ENCODE measurements at places on chromosomes 2 and 18.

DNA sequence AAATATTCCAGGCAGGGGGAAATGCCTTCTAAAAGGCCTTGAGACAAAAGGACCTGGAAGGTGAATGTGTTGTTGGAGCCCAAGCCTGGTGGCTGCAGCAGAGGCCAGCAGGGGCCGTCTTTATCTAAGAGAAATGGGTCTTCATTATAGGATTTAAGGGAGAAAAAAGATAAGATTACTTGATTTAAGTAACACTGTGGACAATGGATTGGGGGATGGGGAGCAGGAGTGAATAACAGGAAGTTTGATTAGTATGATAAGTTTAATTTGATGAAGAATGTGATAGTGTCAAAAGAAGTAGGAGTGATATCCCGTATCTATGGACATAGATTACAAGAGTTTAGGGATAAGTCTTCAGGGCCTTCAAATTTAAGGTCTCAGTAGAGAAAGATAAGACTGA lies 64.2 kb downstream of the WDR75 start:
- DNase-seq, result no peak

- DNase-seq, result no peak
Observed at GRCh38 chr18:51132256-51132935, 65.1 kb downstream of the MEX3C start.

GRCh38 chr2:3403587-3404334 lies 24.3 kb downstream of the TRAPPC12 start:
- DNase-seq, result no peak

DNA sequence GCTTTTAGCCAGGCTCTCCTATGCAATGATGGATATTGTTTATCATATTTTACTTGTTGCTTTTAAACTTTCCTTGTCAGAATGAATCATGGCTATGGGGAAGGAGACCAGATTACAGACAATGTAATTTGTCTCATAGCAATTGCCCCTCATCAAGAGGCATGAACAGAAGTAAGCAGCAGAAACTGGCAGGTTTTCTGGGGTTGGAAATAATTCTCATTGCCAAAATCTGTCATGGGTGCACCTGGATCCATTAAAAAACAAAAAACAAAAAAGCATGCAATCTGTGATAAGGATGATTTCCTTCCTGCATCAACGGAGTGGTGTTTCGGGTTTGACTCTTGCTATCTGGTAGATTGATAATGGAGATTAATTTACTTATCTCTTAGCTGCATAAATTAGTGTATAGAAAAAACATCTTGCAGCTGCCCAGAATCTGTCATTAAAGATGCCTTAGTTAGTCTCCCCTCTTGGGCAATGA lies 419.6 kb downstream of the SOX11 start:
- no peak for DNase-seq

GRCh38 chr2:233240897-233241296 lies 10.6 kb upstream of the ATG16L1 start:
- DNase-seq, result no peak

GRCh38 chr18:42137693-42138375 lies 182.8 kb downstream of the PIK3C3 start:
- DNase-seq, result no peak

- no peak for DNase-seq
Observed at GRCh38 chr2:217125014-217125413, 265.1 kb upstream of the TNP1 start.

DNA sequence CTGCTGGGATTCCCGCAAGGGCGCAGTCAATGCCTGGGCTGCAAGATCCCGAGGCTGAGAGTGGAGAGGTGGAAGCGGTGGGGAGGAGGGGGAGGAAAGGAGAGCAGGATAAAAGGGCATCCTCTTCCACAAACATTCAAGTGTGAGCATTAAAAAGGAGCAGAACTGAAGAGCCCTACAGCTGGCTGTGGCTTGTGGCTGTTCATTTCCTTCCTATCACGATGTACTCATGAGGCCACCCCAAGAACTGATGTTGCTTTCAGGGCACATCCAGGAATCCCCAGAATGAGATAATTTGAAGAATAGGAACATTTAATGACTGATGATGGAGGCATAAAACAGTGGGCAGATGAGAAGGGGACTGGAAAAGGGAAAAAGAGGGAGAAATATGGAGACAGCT lies 230.8 kb upstream of the SMIM21 start:
- no peak for DNase-seq

DNA sequence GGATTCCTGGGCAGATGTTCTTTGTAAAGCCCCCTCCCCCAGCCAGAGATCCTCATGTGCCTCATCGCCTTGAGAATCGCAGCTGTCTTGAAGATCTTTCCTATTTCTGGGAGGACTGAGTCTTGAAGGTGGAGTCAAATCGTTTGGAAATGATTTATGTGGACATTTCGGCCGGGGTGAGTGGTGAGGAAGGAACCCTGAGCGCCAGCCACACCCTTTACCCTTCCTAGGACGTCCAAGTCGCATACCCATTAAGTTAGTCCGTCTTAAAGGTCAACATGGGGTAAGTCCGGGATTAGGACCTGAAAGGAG lies 84.9 kb upstream of the ZCCHC2 start:
- DNase-seq, result no peak

GRCh38 chr2:26562811-26563645 lies 78.1 kb downstream of the CIB4 start:
- DNase-seq, result no peak

GRCh38 chr2:117885308-117885707 lies 70.8 kb downstream of the DDX18 start:
- no peak for DNase-seq

DNA sequence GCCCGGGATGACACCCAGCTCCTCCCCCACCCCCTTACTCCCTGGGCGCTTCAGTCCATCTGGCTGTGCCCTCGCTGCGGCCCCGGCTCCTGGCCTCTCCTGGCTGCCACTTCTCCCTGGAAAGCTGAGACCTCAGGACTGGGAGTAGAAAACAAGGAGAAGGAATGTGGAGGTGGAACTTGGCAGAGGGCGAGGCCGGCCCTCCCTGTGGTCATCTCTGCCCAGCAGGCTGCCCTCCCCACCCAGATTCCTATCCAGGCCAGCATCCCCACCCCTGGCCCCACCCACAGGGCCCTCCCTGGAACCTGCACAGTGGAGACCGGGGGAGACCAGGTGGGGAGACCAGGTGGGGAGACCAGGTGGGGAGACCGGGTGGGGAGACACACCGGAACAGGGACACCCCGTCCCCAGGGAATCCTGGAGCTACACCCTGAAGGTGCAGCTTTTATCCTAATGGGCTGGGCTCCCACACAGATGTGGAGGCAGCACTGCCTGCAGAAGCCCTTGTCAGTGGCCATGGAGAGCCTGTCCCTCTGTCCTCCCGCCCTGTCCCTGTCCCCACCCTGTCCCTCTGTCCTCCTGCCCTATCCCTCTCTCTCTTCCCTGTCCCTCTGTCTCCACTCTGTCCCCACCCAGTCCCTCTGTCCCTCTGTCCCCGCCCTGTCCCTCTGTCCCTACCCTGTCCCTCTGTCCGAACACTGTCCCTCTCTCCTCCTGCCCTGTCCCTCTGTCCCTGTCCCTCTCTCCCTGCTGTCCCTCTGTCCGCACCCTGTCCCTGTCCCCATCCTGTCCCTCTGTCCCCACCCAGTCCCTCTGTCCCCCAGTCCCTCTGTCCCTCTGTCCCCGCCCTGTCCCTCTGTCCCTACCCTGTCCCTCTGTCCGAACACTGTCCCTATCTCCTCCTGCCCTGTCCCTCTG lies 157.1 kb downstream of the PXDN start:
- DNase-seq, result no peak

DNA sequence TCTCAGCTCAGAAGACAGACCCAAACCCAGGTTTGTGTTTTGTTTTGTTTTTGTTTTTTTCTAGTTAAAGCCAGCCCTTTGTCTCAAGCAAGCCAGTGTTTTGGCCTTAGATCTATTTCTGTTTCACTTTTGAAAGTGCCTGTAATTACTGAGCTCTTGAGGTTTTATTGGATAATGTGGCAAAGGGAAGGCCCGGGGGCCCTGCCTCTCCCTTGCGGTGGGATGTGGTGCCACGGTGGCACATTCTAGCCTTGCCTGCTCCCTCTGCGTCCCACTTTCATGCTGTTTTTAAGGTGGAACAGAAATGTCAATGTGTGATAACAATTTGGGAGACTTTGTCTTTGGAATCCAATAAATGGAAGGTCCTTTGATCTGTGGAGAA lies 2.5 kb downstream of the HPCAL1 start:
- no peak for DNase-seq

GRCh38 chr18:13361431-13361830 lies 142.9 kb downstream of the LDLRAD4 start:
- no peak for DNase-seq

DNA sequence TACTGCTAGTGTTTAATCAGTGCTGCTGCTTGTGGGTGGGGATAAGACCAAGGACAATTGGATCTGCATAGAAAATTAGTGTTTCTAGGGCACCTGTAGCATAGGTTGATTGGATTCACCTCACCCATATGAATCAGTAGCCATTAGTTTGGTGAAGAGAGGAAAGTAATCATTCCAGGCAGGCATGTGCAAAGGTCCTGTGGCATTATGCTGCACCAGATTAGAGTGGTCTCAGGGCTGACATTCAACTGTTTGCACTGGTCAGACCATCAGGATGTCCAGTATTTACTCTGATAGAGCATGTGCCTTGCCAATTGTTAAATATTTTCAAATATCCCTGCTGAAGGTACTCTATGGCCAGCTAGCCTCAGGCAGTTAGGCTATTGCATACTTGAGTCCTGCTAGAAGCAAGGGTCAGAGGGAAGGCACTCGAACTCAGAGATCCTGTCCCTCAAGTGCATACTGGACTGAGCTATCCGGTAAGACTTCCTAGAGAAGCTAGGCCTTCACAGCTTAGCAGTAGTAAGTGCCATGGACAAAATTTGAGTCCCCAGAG lies 64.7 kb downstream of the SKA1 start:
- no peak for DNase-seq

DNA sequence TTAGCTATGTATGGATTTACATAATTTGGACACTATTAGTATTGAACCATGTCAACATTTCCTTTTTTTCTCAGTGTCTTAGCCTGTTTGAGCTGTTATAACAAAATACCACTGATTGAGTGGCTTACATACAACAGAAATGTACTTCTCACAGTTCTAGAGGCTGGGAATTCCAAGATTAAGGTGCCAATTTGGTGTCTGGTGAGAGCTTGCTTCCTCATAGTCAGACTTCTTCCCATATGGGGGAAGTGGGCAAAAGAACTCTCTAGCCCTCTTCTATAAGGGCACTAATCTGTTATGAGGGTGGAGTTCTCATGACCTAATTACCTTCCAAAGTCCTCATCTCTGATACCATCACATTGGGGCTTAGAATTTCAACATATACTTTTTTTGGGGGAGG lies 12.6 kb downstream of the ZNF804A start:
- DNase-seq, result no peak

- peak; percentile 46 for DNase-seq
Observed at GRCh38 chr2:8094526-8094925, 587.3 kb upstream of the ID2 start.

DNA sequence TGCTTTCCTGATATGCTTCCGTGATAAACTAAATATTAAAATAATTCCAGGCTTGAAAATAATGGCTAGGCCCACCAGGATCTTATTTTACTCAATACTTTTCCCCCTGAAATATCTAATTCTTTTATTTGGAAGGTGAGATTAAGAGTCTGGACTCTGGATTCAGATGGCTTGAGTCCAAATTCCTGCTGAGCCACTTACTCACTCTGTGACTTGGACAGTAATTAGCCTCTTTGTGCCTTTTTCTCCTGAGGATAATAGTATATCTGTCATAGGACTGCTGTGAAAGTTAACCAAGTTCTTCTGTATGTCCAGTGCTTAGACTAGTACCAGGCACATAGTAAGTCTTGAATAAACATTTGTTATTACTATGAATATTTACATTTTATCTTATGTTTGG lies 127.3 kb upstream of the ERBB4 start:
- no peak for DNase-seq

GRCh38 chr18:79615091-79615490 lies 64.5 kb upstream of the CTDP1 start:
- no peak for DNase-seq

DNA sequence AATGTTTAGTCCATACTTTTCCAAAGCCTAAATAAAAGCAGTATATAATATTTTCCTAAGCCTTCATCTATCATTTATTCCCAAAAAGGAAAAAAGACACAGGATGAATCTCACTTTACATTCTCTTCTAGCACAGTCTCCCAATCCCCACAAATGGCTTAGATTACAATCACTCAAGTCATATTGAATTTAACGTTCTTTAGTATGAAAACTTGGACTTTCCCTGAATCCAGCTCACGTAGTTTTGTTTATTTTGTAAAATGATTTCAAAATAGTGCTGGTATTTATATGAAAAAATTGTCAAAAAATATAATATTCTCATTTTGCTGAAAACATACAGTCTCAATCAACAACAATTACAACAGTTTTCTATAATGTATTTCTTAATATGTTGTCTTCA lies 137.7 kb upstream of the CCDC150 start:
- no peak for DNase-seq

DNA sequence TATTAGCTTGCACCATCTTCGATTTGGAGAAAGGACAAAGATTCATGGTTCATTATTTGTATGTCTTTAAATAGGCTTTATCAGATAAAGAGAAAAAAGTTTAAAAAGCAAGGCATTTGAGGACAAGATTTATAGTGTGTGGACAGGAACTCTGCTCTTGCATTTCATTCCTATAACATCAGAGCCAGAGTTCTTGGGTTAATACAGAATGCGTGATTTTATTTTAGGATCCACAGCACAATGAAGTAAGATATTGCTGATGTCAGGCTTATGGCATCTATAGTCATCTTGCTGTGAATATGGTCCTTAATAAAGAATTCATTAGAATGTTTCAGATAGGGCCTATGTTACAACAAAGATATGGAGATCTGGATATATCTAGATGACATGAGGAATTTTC lies 19.7 kb downstream of the RASGRP3 start:
- no peak for DNase-seq

GRCh38 chr2:240586919-240587800 lies 626 bp downstream of the CAPN10 start:
- DNase-seq, result no peak

- DNase-seq, result no peak
Observed at GRCh38 chr18:36843784-36844183, 14.9 kb downstream of the KIAA1328 start.

DNA sequence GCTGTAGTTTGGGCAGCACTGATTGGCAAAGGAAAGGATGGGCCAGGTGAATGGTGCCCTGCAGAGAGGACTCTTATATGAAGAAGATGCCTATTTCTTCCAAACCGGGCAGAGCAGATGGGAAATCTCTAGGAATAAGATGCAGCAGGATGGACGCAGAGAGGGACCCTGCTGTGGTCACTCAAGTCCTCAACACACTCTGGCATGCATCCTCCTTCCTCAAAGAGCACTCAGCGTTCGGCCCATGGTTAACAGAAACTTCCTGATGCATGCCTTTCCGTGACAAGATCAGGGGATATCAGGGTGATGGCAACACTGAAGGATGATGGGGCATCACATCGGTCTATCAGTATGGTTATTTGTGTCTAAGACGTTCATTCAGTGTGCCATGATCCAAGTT lies 232.7 kb downstream of the TTC32 start:
- DNase-seq, result no peak

- no peak for DNase-seq
Observed at GRCh38 chr2:61631321-61631720, 93.2 kb upstream of the XPO1 start.

GRCh38 chr18:79590191-79591031 lies 89.2 kb upstream of the CTDP1 start:
- peak; percentile 85 for DNase-seq
